M059J (cell line): ENCODE measurements at places on chromosomes 13 and 19. TPM values are rescaled to one million over a fixed set of nuclear protein-coding genes. Genes with fewer than 3 reads are reported as not detected.

- no peak for DNase-seq
Observed at GRCh38 chr19:48648134-48648533, 2.1 kb upstream of the CA11 start.

GRCh38 chr19:36986601-36987000 is 70.5 kb downstream of the ZNF568 start:
- DNase-seq, result no peak

DNA sequence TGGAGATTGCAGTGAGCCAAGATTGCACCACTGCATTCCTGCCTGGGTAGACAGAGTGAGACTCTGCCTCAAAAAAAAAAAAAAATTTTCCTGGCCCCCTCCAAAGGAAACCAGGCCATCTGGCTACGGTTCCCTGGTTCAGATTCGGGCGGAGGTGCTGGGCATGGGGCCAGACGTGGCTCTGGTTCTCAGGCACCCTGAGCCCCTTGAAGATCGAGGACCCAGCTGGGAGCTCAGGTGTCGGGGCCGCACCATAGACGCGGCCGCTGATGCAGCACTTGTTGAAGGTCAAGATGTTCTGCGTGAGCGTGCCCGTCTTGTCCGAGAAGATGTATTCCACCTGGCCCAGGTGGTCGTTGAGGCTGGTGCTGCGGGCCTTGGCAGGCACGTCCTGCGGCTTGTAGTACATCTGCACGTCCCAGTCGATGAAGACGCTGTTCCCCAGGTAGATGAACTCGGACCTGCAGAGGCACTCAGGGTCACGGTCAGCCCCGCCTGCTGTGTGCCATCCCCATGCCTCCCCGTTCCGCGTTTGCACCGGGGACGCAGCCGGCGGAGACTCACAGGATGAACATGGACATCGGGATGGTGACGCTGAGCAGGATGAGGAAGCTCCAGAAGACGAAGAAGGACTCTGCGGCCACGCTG is 12.3 kb downstream of the ATP8B3 start:
- no peak for DNase-seq

DNA sequence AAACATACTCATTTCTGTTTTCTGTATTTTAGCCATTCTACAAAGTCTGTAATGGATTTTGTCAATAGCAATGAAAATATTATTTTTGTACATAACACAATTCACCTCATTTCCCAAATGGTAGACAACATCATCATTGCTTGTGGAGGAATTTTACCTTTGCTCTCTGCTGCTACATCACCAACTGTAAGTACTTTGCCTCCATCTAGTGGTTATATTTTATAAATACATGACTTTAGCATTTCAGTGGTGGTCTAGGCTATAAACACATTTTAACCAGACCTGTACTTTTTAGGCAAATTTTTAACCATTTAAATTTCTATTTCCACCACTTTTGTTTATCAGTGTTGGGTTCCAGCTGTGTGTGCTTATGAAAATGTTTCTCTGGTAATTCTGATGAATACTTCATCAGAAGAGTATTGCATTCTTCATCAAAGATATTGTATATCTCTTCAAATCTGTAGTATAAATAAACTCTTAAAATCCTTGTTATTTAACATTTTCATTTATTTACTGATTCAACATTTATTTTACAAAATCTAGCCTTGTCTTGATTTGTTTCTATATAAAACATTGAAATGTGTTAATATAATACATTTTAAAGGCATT is 222.4 kb downstream of the NBEA start:
- DNase-seq, result peak; percentile 34

GRCh38 chr19:40561947-40562346 is 14.7 kb upstream of the SHKBP1 start:
- DNase-seq, result no peak

UGGT2 gene
- 24.0 and 26.1 TPM in 2 replicates for total RNA-seq
